ENCODE measurements at places on chromosomes 3 and 15.

- DNase-seq, result no peak
Measured at GRCh38 chr15:28020644-28021043, 78.5 kb downstream of the OCA2 start.

GRCh38 chr15:71779073-71779797, 31.1 kb upstream of the NR2E3 start:
- DNase-seq, result no peak

GRCh38 chr3:186097317-186097662, 11.6 kb downstream of the ETV5 start:
- no peak for DNase-seq

- no peak for DNase-seq
Measured at GRCh38 chr3:17030438-17030837, 145.7 kb downstream of the PLCL2 start.

- no peak for DNase-seq
Measured at GRCh38 chr3:36707623-36708409, 56.5 kb downstream of the DCLK3 start.

- DNase-seq, result no peak
Measured at GRCh38 chr15:33131552-33132232, 62.8 kb downstream of the FMN1 start.

- DNase-seq, result no peak
Measured at GRCh38 chr15:100694381-100695021, 92.1 kb downstream of the ASB7 start.

Data from activated naive CD4-positive, alpha-beta T cell treated with anti-CD3 and anti-CD28 coated beads, Interleukin-2, amount 50 U/mL, for 16 hours (primary cell).